ENCODE measurements at places on chromosomes 7 and 10.
A peak's percentile ranks its signal among the peaks of the same experiment; 100 is the strongest.

DNA sequence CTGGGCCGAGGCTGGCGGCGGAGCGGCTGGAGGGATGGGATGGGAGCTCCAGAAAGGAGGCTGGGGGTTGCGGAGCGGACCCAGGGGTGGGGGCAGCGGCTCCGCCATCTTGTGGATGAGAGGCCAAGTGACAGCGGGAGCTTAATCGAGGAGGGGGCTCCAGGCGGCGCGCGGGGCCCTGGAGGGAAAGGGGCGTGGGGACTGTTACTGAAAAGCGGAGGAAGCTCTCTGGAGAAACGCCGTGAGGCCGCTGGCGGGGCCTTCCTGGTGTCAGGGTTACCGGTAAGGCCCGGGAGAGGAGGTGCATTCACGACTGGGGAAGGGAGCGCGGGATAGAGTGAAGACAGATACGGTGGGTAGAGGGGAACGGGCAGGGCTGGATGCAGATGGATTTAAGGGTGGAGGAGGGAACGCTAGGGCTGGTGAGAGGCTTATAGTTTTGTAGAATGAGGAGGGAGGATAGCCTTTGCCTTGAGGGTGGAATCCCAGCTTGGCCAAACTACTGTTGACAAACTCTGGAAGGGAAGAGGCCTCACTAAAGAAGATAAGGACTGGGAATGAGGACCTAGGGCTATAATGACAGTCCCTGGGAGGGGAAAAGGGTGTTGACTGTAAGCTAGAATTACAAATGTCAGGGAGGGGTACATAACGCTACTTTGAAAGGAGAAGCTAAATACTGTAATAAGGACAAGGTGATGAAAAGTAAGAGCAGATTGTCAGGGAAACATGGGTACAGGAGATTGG is 535 bp downstream of the BTRC start:
- DNase-seq, result peak; percentile 85

- no peak for DNase-seq
Measured at GRCh38 chr10:33938001-33938400, 603.5 kb upstream of the NRP1 start.

DNA sequence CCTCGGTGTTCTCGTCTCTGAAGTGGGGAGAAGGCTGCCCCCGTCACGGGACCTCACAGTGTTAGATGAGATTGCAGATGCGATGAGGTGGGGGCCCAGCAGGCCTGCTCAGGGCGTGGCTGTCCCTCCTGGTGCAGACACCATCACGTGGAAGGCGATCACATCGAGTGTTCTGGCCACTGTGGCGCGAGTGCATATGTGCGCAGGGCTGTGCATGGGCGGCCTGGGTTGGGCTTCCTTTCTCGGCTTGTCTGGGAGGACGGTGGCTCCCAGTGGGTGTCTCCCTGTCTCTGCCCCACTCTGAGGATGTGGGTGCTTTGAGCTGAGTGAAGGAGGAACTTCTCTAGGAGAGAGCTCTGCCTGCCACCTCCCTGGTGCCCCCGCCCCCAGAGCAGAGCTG is 83.1 kb downstream of the LHPP start:
- no peak for DNase-seq

DNA sequence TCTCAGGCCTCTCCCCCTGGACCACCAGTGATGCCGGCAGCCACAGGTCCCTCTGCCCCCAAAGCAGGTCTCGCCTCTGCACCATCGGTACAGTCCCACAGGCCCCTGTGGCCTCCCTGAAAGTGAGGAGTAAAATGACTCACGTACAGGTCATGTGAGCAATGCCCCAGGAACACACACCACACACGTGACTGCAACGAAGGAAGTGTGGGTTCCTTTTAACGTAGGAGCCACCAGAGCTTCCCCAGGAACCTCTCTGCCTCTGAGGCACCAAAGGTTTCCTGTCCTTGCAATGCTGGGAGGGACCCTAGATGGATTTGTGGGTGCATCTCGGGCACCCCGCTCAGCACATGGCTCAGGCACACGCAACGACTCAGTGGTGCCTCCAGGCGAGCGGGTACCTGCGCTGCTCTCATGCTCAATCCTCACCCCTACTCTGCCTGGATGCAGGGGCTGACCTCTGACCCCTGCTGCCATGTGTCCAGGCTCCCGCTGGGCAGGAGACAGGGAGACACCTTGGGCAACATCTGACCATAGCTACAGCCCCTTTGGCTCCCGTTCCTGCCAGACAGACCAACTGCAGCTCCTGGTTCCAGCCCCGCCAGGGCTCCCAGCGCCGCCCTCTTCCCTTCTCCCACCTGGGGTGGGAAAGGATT is 120.7 kb downstream of the PRKAG2 start:
- no peak for DNase-seq

GRCh38 chr7:138374119-138374693 is 85.9 kb upstream of the TRIM24 start:
- DNase-seq, result no peak

- DNase-seq, result no peak
Measured at GRCh38 chr10:83848677-83849076, 290.6 kb upstream of the GHITM start.

DNA sequence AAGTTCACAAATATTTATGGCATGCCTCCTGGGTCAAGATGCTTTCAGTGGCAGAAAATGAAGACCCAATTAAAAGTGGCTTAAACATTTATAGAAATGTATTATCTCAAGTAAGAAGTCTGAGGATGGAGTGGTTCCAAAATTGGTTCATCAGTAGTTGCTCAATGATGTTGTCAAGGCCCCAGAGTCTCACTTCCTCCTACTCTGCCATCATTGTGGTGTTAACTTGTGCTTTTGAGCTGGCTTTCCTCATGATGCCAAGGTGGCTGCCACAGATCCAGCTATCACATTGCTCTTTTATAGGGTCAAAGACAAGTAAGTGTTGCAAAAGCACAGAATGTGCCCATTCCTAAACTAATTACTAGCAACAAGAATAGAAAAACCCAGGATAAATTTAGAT is 404.6 kb upstream of the NRP1 start:
- DNase-seq, result no peak

- no peak for DNase-seq
Measured at GRCh38 chr7:90563286-90563685, 32.8 kb upstream of the CDK14 start.

DNA sequence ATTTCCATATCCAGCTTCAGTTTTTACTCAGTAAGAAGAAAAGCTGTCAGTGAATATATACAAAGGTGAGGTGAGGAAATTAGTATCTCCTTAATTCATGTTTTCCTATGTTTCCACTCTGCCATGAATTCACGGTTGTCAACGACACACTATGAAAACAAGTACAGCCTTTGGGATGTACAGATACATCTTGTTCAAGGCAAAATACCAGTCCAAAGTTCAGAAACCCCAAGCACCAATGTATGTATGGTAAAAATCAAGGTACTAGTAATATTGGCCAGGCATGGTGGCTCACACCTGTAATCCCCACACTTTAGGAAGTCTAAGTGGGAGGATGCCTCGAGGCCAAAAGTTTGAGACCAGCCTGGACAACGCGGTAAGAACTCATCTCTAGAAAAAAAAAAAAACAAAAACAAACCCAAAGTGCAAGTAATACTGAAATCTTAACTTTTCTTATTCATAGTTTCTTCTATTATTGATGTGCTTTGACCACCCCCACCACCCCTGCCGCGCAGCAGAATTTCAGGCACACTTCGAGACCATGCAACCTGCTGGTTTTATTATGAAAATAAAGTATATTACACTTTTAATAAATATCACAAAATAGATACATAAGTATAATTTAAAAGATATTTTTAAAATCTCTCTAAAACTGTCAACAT is 3.5 kb downstream of the ESYT2 start:
- no peak for DNase-seq

DNA sequence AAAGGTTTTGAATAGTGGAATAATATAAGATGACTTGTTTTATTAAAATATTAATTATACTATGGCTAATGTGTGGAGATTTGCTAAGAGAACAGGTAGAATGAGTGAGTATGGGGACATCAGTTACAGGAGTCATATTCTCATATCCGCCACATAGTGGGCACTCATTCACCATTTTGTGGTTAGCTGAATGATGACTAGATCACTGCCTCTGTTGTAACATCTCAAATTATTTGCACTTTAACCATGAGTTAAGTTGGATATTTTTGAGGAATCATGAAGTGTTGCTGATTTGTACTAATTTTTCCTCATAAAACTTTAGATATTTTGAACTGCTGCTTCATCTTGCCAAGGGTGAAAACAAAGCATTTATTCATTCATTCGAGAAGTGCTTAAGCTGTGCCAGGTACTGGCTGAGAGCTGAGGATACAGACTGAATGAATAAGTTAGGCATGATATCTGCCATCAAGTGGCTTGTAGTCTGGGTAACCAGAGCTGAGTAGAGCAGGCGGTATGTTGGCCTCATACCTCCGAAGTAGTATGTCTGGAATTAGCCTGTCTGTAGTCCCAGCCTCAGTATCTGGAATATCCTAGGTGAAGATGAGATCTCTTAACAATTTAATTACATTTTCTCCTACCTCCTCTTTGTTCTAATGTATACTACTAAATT is 100.5 kb downstream of the ZEB1 start:
- DNase-seq, result no peak

GRCh38 chr7:17902599-17902998 is 37.7 kb downstream of the SNX13 start:
- no peak for DNase-seq

DNA sequence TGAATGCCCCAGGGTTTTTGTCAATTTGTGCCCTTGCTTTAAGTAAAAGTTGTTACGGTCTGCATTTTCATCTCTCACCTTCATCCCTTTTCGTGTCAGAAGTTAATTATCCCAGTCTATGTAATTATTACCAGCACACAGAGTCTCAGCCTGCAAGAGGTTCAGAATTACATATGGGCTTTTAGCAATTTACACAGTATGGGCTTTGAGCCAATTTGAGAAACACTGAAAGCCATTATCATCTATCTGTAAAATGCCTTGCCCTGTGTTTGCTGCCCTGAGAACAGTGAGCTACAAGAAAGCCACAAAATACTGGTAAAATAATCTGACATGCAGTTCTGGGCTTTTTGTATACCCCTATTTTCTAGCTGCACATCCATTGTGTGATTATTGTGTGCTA is 125.6 kb upstream of the STEAP4 start:
- peak; percentile 72 for DNase-seq

- no peak for DNase-seq
Measured at GRCh38 chr10:125034675-125035074, 92.8 kb downstream of the ZRANB1 start.

DNA sequence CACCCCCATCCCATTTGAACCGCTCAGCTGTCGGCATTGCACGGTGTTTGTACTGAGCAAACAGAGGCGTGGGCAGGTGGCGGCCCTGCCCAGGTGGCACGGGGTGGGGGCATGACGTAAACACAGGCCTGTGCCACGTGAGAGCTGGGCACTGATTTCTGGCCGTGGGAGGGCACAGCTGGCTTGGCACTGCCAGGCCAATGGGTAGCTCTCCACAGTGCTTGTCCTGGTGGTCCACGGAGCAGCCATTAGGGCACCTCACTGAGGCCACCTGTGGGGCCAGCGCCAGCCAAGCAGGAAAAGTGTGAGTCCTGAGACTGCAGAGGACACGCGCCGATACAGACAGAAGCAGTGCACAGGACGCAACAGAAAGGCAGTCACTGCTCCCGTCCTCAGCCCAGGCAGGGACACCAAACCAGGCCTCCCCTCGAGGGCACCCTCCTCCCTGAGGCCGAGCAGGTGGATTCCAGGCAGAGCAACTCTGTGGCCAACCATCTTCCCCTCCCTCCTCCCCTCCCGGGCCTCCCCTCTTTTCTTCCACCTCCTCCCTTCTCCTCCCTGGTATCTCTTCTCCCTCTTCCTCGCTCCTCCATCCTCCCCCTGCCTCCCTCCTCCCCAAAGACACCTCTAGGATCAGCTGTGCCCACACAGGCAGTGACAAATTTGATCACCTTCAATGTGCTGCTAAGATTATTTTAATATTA is 258.7 kb downstream of the ELFN1 start:
- DNase-seq, result peak; percentile 84

- no peak for DNase-seq
Measured at GRCh38 chr7:81500631-81501030, 269.2 kb downstream of the HGF start.

DNA sequence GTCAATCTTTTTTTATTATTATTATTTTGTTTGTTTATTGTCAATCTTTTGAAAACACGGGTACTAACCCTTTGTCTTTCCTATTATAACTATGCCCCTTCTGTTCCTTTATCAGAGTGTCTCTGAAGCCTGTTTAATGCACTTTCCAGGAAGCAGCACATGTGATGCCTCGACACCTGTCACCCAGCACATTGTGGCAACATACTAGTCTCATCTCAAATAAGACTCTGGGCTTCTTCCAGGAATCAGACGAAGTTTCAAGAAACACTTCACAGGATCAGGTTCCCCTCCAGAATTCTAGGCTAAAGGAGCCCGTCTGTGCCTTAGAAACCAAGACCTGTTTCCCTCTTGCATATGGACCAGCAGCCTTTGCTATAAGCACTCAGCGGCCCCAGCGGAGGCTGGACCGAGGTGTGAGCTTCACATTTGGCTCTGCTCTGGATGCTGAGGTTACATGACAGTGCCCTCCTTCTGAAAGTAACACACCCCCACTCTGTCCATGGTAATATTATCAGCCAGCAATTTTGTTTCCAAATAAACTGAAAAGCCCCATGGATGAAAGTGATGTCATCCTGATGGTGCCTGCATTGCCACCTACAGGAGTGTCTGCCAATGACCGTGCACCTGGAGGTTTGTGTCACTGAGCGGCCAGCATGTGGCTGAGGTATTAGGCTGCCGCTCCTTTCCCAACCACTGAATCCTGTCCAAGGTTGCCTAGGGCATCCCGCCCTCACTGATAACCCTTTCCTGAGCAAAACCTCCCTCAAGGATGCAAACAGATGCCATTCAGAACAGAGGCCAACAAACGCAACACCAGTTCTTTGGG is 38.1 kb downstream of the MKI67 start:
- DNase-seq, result no peak

GRCh38 chr7:7707806-7708205 is 10.6 kb downstream of the RPA3 start:
- no peak for DNase-seq

GRCh38 chr10:6072215-6072934 is 10.2 kb upstream of the IL2RA start:
- DNase-seq, result no peak

- DNase-seq, result no peak
Measured at GRCh38 chr7:131016230-131016629, 282.2 kb upstream of the KLF14 start.

DNA sequence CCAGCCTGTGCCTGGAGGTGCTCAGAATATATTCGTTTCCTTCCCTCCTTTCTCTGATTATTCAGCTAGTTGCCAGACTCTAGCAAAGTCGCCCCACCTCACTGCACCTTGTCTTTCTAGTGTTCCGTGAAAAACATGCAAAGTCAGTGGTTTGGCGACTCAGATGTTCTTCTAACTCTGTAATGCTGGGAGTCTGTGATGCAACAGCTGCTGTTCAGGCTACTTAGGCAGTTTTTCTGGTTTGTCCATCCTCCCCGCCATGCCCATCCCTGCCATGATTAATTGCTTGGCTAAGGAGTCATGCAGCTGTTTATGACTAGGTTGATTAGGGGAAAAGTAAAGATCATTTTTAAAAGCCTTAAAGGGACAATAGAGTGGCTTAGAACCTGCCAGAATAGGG is 99.4 kb downstream of the MTPN start:
- peak; percentile 61 for DNase-seq

GRCh38 chr7:121609208-121609607 is 213.1 kb upstream of the FAM3C start:
- no peak for DNase-seq

GRCh38 chr7:2497500-2498336 is 21.5 kb upstream of the GRIFIN start:
- DNase-seq, result no peak

- peak; percentile 96 for DNase-seq
Measured at GRCh38 chr10:116961406-116962251, 43.4 kb downstream of the SHTN1 start.

GRCh38 chr10:133462512-133463305 is 9.0 kb downstream of the SCART1 start:
- DNase-seq, result no peak

GRCh38 chr10:82313401-82313800 is 438.4 kb downstream of the NRG3 start:
- no peak for DNase-seq

Measured in NCI-H1417 (cell line).